SK-N-DZ (cell line): ENCODE measurements at places on chromosomes 16 and 17.

GRCh38 chr17:40325156-40326013 is 16.4 kb downstream of the RARA start:
- DNase-seq = no peak

DNA sequence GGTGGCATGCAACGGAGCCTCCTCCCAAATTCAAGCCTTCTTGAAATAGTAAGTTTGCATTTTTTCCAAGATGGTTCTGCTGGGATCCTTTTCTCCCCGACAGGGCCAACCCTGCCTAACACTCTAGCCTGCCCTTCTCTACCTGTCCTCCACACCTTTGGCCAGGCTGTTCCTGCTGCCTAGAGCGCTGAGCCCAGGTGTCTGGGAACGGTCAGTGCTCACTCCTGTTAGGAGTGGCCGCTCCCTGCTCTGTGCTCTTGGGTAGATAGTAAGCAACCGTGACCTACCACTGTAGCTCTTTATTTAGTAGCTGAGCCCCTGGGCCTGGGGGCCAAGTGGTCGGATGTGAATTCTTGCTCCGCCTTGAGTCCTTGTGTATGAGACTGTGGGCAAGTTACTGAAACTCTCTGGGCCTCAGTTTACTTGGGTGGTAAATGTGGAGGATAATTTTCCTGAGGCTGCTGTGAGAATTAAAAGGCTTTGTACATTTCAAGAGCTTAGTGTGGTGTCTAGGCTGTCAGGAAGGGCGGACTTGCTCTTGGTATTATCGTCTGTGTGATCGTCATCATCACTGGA is 44.0 kb upstream of the GSE1 start:
- no peak for DNase-seq

DNA sequence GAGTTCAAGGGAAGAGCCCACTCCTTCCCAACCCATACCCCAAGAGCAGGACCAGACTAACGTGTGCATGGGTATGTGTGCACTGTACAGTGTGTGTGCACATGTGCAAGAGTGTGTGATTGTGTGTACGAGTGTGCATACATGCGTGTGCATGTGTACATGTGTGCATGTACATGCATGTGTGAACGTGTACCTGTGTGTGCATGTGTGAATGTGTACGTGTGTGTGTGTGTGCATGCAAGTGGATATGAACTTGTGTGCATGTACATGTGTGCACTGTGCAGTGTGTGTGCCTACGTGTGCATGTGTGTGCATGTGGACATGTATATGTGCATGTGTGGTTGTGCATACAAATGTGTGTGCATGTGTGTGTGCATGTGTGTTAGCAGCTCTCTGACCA is 223.1 kb downstream of the RBFOX3 start:
- no peak for DNase-seq

- DNase-seq = no peak
Measured at GRCh38 chr17:28478712-28479615, 5.5 kb downstream of the SLC13A2 start.

DNA sequence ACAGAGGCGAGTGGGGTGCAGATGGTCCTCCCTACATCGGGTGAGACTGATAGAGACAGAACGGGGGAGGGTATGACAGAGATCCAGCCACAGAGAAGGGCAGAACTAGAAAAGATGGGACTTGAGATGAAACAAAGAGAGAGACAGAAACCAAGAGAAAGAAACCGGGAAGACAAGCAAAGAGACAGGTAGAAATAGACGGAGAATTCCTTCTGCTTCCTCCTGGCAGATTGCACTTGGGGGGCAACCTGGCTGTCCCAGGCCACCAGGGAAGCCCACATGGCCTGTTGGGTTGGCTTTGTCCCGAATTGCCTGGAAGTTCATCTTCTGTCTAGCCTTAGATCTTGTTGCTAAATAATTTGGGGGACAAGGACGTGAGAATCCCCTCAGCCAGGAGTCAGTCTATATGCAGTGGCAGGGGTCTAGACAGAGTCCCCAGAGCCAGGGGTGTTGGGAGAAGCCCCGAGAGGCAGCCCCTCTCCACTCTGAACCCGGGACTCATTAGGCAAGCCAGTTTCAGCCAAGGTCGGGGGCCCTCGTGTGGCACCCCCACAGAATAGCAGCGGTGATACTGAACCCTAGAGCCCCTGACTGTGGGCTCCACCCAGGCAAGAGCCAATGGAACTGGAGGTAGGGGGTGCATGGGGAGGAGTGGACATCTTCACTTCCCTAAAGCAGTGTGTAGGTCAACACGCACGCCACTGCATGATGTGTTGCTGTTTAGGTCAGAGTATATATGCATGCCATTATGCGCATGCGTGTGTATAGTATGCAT is 627 bp upstream of the TSPOAP1 start:
- peak; percentile 72 for DNase-seq
